NCI-H1105 treated with DMSO at 0.1 percent for 48 hours (cell line): ENCODE measurements at places on chromosomes 3 and 15.

DNA sequence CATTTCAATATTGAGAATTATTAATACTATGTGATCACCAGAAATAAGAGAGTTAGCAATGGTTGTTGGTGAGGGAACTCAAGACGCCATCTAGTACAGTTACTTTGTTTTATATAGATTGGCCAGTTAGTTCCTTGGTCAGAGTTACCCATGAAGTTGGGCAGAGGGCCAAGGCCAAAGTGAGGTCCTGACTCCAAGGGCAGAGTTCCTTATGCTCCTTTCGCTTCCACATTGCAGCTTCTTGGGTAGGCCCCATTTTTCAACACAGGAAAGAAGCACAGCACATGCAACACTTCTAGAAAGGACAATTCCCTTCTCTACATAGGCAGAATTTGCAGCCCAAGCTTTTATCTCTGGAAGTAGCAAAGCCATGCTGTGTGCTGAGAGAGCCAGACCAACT lies 178.6 kb downstream of the KCNAB1 start:
- DNase-seq, result no peak

DNA sequence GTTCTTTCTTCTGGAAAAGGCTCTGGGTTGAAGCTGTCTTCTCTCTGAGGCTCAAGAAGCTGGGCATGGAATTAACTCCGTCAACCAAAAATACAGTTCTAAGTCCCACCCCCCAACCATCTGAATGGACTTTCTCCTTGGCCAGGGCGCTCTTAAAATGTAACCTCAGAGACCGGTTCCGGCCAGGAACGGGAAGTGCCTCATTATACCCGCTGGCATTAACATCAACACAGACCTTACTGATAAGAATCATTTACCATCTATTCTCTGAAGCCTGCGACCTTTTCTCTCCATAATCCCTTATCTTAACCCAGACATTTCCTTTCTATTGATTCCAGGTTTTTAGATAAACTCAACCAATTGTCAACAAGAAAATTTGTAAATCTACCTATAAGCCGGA lies 64.7 kb downstream of the ATP1B3 start:
- no peak for DNase-seq

GRCh38 chr3:88038566-88038965 lies 20.2 kb downstream of the CGGBP1 start:
- DNase-seq, result no peak

DNA sequence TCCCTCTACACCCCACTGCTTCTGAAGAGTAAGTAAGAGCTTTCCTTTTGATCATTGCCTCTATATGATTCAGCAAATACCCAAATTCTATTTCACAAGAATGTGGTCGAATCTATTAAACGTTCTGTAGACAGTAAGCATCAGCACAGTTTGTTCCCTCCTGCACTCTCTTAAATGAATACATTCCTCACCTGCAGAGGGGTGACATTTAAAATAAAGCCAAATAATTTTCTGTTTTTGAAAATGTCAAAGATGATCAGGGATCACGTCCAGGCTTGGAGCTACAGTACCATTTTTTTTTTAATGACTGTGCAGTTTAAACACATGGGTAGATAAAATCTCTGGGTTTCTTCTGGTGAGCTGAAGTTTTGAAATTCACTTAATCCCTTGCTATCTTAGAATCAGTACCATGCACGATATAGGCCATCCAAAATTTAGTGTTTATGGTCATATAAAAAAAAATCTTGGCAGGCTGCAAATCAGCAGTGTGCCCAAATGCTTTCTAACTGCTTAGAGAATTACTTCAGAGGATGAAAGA lies 12.8 kb downstream of the PYDC2 start:
- DNase-seq, result no peak

GRCh38 chr15:24772686-24773373 lies 97.3 kb downstream of the NPAP1 start:
- DNase-seq, result no peak

GRCh38 chr3:31025541-31025940 lies 131.1 kb upstream of the GADL1 start:
- no peak for DNase-seq

DNA sequence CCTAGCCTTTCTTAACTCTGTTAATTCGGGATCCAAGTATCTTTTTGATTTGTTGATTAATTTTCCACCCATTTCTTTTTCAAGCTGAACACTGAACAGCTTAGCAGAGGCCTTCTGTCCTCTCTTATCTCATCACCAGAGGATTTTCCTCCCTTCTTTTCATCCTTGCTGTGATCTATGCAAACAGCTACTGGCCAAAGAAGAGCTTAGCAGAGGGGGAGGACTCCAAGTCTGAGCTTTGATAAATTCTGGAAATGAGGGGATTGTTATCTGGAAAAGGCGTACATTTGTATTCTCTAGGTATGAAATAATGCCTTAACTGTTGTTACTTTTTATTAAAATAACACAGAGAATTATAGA lies 13.4 kb downstream of the DZIP3 start:
- no peak for DNase-seq

GRCh38 chr15:70197318-70197944 lies 99.7 kb upstream of the TLE3 start:
- no peak for DNase-seq

DNA sequence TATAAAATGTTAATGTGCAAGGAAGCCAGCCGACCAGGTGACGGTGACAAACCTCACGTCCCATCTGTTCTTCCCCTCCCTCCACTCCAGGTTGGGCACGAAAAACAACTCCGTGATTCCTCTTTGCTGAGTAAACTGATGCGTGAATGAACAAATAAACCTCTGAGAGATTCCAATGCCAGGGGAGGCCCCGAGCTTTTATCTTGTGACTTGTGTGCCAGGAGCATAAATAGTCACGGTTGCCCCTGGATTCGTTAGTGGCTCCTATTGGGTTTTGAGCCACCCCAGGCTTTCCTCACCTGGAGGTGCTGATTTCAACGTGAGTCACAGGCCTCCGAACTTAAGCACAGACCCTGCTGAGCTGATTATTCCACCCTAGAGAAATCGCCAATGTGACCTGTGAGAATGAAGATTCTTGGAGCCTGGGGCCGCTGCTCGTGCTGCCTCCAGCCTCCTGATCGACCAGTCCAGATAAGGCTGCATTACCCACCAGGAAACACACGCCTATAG lies 119.2 kb downstream of the SHQ1 start:
- DNase-seq, result no peak

GRCh38 chr3:14730703-14731382 lies 55.9 kb downstream of the C3orf20 start:
- DNase-seq, result no peak
